A673 (cell line): ENCODE measurements at places on chromosomes 16 and 17. TPM values are rescaled to one million over a fixed set of nuclear protein-coding genes. Genes with fewer than 3 reads are reported as not detected.

Gene CACNG1
- total RNA-seq: not detected in 2 replicates

Gene SECTM1
- 1.4 and 2.8 TPM in 2 replicates for total RNA-seq

Gene IL17C
- total RNA-seq: 0.28 TPM in 1 of 2 replicates, not detected in the other

Gene TM4SF5
- total RNA-seq: not detected in 2 replicates

Gene SSTR5
- not detected in 2 replicates for total RNA-seq

Gene CHD9NB
- 3.8 and 4.3 TPM in 2 replicates for total RNA-seq

Gene MRPS7
- total RNA-seq: 103 and 105 TPM in 2 replicates

Gene PRKCB
- total RNA-seq: 158 and 171 TPM in 2 replicates

Gene CCR7
- 0.30 and 0.55 TPM in 2 replicates for total RNA-seq

DNA sequence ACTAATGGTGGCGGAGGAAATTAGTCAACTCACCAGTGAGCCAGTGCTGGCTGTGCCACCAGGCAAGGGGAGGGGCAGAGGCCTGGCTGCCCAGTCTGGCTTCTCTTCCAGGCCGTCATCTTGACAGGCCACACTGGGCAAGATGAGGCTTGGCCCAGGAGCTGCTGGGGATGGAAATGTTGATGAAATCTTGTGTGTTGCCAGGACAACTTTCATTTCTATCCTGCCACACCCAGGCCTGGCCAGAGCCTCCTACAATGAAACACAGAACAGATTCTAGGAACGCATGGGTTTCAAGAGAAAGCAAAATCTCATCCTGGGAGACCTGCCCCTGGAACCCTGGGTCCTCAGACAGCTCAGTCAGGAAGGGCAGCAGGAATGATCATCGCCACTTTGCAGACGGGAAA, 9.3 kb downstream of the HEXIM2 start:
- peaks cover 23% of the 10 kb centered on the region for H3K4me1 ChIP-seq
- no peaks in the 10 kb centered on the region for H3K36me3 ChIP-seq
- DNase-seq: no peak

DNA sequence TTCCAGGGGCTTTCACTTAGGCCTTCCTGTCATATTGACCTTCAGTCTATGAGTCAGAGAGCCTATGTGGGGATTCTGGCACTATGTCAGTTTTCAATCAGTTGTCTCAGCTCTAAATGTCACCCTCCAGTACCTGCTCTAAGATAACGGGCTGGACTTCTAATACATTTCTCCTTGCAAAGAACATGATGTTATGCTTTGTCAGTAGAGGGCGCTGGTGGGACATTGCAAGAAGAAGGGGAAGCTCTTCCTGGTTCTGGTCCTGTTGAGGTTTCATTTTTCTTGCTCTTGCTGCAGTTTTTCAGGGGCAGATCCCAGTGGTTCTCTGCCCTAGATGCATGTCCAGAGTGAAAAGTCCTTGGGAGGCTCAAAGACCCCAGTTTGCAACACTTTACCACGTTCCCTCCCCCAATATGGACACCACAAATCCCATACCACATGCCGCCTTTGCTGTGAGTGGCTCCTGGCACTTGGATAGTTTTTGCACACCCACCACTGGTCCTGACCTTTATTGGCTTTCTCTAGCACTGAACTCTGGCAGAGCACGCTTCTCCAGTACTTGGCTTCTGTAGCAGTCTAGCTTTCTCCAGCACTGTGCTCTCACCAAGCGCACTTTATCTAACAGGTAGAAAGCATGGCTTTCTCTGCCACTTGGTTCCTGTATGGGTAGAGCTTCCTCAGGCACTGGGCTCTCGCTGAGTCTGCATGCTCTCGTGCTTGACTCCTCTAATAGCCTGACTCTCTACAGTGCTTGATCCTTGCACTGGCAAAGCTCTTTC, 49.0 kb downstream of the BCL7C start:
- peak; percentile 92 for DNase-seq
- no peaks in the 10 kb centered on the region for H3K36me3 ChIP-seq
- no peak overlapping the region for H3K27ac ChIP-seq
- no peaks in the 10 kb centered on the region for H3K4me1 ChIP-seq
- H3K4me3 ChIP-seq: no peak overlapping the region
- H3K27me3 ChIP-seq: no peaks in the 10 kb centered on the region

DNA sequence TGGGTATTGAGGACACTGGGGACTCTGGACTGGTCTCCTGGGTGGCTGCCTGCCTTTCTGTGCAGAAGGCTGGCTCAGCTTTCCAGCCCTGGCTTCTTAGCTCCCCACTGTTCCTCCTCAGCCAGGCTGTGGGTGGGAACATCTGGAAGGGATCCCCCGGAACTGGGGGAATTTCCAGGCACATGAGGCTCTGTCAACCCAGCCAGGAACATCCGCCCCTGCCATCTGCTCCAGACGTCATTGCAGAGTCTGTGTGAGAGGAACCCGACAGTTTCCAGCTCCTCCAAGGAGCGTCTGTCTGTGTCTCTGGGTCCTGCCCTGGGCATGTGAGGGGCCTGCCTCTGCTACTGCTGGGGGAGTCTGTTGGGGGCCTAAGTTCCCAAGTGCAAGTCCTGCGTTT, 36.2 kb upstream of the CRHR1 start:
- H3K27ac ChIP-seq: no peak overlapping the region
- H3K36me3 ChIP-seq: no peaks in the 10 kb centered on the region
- DNase-seq: no peak
- H3K4me1 ChIP-seq: no peaks in the 10 kb centered on the region

- no peak overlapping the region for H3K4me3 ChIP-seq
- H3K36me3 ChIP-seq: no peaks in the 10 kb centered on the region
- no peaks in the 10 kb centered on the region for H3K4me1 ChIP-seq
Observed at GRCh38 chr17:76635659-76636360, 7.7 kb downstream of the ST6GALNAC1 start.

DNA sequence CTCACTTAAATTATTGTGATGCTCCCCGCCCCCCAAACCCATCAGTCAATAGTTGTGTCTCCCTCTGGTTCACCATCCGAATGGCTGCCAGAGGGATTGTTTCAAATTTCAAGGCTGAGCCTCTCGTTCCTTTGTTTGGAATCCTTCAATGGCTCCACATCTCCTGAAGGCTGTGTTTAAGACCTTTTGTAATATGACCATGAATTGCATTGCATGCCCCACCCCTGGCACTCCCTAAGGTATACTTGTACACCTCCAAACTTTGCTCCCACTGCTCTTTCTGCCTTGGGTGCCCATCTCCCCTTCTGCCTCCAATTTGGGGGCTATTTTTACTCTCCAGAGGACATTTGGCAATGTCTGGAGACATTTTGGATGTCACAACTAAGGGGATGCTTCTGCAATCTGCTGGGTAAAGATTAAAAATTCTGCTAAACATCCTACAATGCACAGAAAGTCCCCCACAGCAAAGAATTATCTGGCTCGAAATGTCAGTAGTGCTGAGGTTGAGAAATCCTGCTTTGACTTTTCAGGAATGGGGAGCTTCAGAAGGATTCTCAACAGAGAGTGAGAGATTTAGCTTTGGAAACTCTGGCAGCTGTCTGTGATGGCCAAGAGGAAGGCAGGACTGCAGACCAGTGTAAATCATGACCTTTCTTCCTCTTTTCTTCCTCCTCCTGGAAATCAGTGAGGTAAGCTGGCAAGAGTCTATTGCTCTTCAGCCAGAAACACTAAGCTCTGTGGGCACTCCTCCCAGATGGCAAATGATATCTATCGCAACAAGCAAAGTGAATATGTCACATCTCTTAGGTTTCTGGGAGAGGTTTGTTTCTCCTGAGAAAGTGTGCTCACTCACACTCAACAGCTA, 8.7 kb upstream of the IL4R start:
- H3K4me3 ChIP-seq: no peak overlapping the region
- no peaks in the 10 kb centered on the region for H3K36me3 ChIP-seq
- no peaks in the 10 kb centered on the region for H3K4me1 ChIP-seq
- H3K27ac ChIP-seq: no peak overlapping the region

- no peak for DNase-seq
- H3K27ac ChIP-seq: no peak overlapping the region
- no peaks in the 10 kb centered on the region for H3K36me3 ChIP-seq
- H3K27me3 ChIP-seq: no peaks in the 10 kb centered on the region
Observed at GRCh38 chr17:42697108-42697811, 14.9 kb downstream of the CNTNAP1 start.

DNA sequence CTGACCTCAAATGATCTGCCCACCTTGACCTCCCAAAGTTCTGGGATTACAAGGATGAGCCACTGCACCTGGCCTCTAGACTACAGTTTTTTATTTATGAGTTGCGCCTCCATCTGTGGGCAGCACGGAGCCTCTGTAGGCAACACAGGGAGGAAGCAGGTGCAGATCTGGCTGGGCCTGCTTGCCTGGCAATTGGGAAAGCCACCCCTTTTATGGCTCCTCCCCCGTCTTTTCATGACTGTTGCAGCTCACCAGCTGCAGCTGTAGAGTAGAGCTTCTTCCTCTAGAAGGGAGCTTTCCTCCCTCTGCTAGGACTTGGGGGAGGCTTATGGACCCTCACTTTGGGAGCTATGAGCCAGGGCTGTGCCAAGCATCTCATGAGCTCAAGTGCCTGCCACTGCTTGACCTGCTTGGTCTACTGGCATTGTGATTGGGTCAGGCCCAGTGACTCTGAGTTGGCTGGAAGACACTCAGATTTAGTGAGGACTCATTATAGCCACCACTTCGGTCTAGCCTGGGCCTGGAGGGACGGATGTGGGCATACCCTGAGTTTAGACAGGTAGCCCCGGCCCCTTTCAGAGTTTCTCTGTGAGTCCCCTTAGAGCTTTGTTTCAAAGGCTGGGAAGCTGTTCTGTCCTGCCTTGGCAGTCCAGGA, 6.9 kb upstream of the SLC7A6 start:
- no peaks in the 10 kb centered on the region for H3K4me1 ChIP-seq
- H3K27ac ChIP-seq: no peak overlapping the region
- H3K36me3 ChIP-seq: no peaks in the 10 kb centered on the region
- no peak for DNase-seq
- no peaks in the 10 kb centered on the region for H3K27me3 ChIP-seq

DNA sequence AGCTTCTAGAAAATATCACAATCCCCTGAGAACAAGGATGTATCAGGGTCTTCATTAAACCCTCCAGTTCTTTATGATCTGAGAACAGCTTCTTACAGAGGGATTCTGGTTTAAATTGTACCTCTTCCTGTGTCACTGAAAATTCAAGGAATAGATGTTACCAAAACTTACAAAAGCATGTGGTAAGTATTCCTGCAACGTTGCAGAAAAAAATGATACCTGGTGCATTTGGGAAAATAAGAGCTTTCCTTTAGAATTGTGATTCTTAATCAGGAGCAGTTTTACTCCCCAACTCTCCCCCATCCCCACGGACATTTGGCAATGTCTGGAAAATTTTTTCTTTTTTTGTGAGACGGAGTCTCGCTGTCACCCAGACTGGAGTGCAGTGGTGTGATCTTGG, 7.3 kb downstream of the SLFN14 start:
- no peaks in the 10 kb centered on the region for H3K27me3 ChIP-seq
- H3K4me1 ChIP-seq: no peaks in the 10 kb centered on the region
- no peak for DNase-seq
- no peak overlapping the region for H3K4me3 ChIP-seq

DNA sequence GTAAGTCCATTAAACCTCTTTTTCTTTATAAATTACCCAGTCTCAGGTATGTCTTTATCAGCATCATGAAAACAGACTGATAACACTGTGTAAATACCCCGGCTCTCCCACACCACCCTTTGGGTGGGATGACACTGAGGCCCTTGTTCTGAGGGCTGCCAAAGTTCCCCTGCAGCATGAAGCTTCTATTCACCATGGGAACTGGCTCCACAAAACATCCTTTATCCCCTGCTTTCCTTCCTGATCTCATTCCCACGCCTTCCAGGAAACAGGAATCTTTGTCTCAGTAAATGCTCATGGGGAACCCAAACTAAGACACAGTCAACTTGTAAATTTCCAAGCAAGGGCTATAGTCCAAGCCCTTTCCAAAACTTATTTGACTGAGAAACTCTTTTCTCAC, 88.4 kb downstream of the ABCC12 start:
- H3K27me3 ChIP-seq: no peaks in the 10 kb centered on the region
- H3K27ac ChIP-seq: no peak overlapping the region
- no peak overlapping the region for H3K4me3 ChIP-seq
- DNase-seq: no peak
- no peaks in the 10 kb centered on the region for H3K4me1 ChIP-seq

- H3K36me3 ChIP-seq: no peaks in the 10 kb centered on the region
- no peaks in the 10 kb centered on the region for H3K27me3 ChIP-seq
- no peak overlapping the region for H3K27ac ChIP-seq
- no peak overlapping the region for H3K4me3 ChIP-seq
- DNase-seq: peak; percentile 75
Observed at GRCh38 chr16:82263521-82264143, 93.6 kb upstream of the MPHOSPH6 start.

DNA sequence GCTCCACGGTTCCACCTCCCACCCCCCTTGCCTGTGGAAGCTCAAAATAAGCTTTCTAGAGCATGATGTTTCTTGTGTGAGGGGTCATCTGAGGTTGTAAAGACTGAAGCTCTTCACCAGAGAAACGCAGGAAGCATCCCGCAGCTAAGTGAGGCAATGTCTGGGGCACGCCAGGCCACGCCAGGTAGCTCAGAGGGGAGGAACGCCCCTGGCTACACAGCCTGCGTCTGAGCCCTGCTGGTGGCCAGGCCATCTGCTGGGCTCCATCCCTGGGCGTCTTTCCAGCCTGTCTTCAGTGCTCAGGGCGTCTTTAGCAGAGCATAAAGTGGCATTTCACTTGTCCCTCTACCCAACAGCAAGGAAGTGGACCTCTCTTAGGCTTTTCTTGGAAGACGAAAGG, 15.2 kb downstream of the SOCS3 start:
- H3K4me1 ChIP-seq: peaks cover 12% of the 10 kb centered on the region
- H3K4me3 ChIP-seq: no peak overlapping the region
- no peak overlapping the region for H3K27ac ChIP-seq
- H3K36me3 ChIP-seq: no peaks in the 10 kb centered on the region
